ENCODE measurements at places on chromosomes 12 and 14. TPM values are rescaled to one million over a fixed set of nuclear protein-coding genes. Genes with fewer than 3 reads are reported as not detected.
A peak's percentile ranks its signal among the peaks of the same experiment; 100 is the strongest.

Gene SERPINA10
- total RNA-seq, result not detected

Gene RIN3
- total RNA-seq, result 12.1 TPM

Gene CD163
- total RNA-seq, result not detected

Gene SYNDIG1L
- total RNA-seq, result not detected

Gene IFI27L2
- total RNA-seq, result 30.4 TPM

Gene PRKD1
- 12.4 TPM for total RNA-seq

Gene ETFBKMT
- 2.2 TPM for total RNA-seq

DNA sequence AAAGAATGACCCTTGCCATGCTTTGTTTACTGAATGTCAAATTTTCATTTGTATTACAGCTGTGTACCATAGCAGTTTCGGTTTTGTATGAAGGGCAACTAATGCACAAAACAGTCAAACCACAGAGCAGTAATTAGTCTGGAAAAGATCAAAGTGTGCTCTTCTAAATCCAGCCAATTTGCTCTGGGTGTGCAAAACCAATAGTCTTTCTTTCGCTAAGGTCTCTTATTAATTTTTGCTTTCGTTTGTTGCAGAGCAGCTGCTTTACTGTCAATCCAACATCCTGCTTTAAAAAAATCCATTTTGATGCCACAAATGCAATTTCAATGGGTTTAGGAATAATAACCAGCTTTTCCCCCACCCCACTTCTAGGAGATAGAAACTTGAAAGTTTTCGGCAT, 114.2 kb downstream of the BRMS1L start:
- H3K4me3 ChIP-seq, result no peak overlapping the region
- no peak overlapping the region for H3K27ac ChIP-seq
- H3K27me3 ChIP-seq, result peaks cover 81% of the 10 kb centered on the region
- H3K4me1 ChIP-seq, result no peaks in the 10 kb centered on the region
- no peaks in the 10 kb centered on the region for H3K36me3 ChIP-seq

- no peak overlapping the region for H3K27ac ChIP-seq
- H3K4me1 ChIP-seq, result peaks cover 17% of the 10 kb centered on the region
- H3K36me3 ChIP-seq, result no peaks in the 10 kb centered on the region
- no peak overlapping the region for H3K4me3 ChIP-seq
- H3K27me3 ChIP-seq, result peaks cover 47% of the 10 kb centered on the region
- peak; percentile 62 for DNase-seq
Measured at GRCh38 chr12:4855121-4855924, 54.4 kb upstream of the KCNA1 start.

- H3K27me3 ChIP-seq, result peaks cover 5% of the 10 kb centered on the region
- no peaks in the 10 kb centered on the region for H3K4me1 ChIP-seq
- H3K36me3 ChIP-seq, result no peaks in the 10 kb centered on the region
- no peak overlapping the region for H3K4me3 ChIP-seq
Measured at GRCh38 chr14:92412912-92413311, 89.9 kb downstream of the SLC24A4 start.

DNA sequence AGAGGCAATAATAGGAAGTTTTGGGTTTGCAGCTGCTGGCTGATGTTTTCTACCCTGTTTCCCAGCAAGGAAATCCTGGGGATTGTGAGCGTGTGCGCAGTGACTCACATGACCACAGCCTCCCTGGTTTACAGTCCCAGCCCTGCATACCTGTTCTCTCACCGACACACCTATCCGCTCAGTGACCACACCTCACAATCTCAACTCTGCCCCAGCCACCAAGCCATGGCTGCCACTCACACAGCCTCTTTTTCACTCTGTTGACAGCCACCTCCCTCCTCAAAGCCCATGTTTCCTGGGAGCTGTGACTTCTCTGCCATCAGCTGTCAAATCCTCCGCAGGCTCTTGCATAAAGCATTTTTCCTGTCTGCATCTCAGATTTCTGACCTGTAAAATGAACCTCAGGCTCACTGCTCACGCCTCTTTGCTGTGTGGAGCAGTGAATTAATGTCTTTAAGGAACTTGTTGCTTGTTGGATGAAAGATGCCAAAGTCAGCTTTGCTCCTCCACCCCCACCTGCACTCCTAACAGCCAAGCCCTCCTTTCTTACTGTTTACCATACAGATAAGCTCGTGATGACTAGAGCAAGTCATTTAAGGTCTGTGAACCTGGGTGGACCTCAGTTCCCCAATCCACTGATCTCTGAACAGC, 43.5 kb downstream of the B4GALNT3 start:
- H3K27ac ChIP-seq, result no peak overlapping the region
- no peak for DNase-seq
- H3K36me3 ChIP-seq, result no peaks in the 10 kb centered on the region

DNA sequence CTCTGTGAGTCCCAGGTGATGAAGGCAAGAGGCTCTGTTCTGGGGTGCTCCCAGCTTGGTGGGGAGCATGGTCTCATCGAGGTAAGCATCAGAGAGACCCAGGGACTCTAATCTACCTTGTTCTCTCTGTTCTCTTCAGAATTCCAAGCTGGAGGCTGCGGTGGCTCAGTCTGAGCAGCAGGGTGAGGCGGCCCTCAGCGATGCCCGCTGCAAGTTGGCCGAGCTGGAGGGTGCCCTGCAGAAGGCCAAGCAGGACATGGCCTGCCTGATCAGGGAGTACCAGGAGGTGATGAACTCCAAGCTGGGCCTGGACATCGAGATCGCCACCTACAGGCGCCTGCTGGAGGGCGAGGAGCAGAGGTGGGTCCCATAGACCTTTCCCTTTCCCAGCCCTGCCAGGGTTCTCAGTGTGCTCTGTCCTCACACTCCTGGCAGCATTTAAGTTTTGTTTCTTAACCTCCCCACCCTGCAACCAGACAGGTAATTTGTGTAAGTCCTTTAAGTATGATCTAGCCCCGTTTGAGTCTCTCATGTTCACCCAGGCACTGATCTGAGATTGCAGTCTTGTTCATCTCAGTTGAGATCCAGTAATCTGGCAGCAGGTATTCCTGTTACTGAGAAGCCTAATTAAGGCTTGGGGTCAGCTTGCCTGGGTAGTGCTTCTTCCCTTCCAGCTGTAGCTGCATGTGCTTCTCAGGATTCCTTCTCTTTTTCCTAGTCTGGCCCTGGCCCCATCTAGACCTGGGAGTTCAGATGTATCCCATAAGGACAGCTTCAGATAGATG, 14.8 kb upstream of the KRT81 start:
- H3K4me1 ChIP-seq, result peaks cover 9% of the 10 kb centered on the region
- H3K27me3 ChIP-seq, result peaks cover 55% of the 10 kb centered on the region
- no peak for DNase-seq

DNA sequence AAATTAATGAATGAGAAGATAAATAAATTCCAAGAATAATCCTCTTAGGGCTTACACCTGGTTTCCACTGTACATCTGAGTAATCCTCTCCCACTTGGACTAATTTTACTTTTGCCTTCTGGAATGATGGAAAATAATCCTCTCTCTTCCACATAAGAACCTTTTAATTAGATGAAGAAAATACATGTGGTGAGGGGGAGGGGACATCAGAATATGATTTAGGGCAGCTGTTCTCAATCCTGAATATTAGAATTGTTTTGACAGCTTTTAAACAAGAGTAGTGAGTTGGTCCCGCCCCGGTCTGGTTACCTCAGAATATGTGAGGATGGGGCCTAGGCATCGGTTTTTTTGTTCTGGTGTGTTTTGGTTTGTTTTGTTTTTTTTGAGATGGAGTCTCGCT, 51.5 kb downstream of the HECTD4 start:
- peaks cover 5% of the 10 kb centered on the region for H3K36me3 ChIP-seq
- H3K27me3 ChIP-seq, result no peaks in the 10 kb centered on the region
- H3K4me1 ChIP-seq, result peaks cover 5% of the 10 kb centered on the region
- H3K27ac ChIP-seq, result no peak overlapping the region

DNA sequence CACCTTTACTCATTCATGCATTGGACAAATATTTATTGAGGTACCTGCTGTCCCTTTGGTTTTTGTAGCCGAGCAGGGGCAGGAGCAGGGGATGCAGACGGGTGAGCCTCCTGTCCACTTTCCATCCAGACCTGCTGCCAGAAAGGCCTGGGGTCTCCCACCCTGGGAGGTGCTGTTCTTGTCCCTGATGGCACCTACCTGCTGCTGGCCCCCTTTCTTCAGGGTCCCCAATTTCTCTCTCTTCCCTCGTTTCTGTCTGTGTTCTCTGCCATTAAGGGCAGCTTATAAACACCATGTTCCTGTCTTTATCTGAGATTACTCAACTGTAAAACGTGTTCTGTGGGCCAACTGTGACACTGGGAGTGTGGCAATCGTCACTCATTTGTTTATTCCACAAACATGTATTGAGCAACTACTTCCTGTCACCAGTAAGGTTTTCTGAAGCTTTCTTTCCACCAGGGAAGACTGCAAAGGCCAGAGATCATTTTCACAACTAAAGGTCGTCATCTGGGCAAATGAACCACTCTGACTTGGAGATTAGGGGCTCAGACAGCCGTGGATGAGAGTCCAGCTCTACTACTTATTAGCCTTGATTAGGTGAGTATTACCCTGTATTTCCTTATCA, at the start of gene HAL:
Gene HAL, minus strand, starts transcription at position 311 of the 625 bp plus-strand sequence. CDS start 434 bp downstream, outside the sequence.
- DNase-seq, result no peak
- no peak within 1 kb of the TSS for H3K4me3 ChIP-seq
- no peak within 1 kb of the TSS for H3K27ac ChIP-seq
- H3K4me1 ChIP-seq, result no peaks in the 10 kb centered on the region
- no peaks in the 10 kb centered on the region for H3K27me3 ChIP-seq
- peaks cover 2% of the 10 kb centered on the region for H3K36me3 ChIP-seq

- no peak for DNase-seq
- H3K4me3 ChIP-seq, result peak overlapping the region; percentile 74
- H3K27ac ChIP-seq, result no peak overlapping the region
- peaks cover 23% of the 10 kb centered on the region for H3K27me3 ChIP-seq
- H3K4me1 ChIP-seq, result peaks cover 41% of the 10 kb centered on the region
Measured at GRCh38 chr12:124440841-124441381, 126.5 kb downstream of the NCOR2 start.

GRCh38 chr12:78388461-78388860, 476.1 kb upstream of the SYT1 start:
- no peaks in the 10 kb centered on the region for H3K27me3 ChIP-seq
- no peaks in the 10 kb centered on the region for H3K36me3 ChIP-seq
- no peak for DNase-seq
- H3K4me3 ChIP-seq, result no peak overlapping the region

GRCh38 chr14:29459969-29460560, 467.6 kb downstream of the PRKD1 start:
- DNase-seq, result no peak
- H3K4me3 ChIP-seq, result no peak overlapping the region

All from neural crest cell (in vitro differentiated cells).